A549 (cell line): ENCODE measurements at places on chromosomes 7 and 10.

GRCh38 chr10:47321521-47322195, 596 bp upstream of the GDF2 start:
- DNase-seq: no peak

- no peak for DNase-seq
These were observed 237.6 kb downstream of the KCNMA1 start for GRCh38 chr10:77400033-77400432.

DNA sequence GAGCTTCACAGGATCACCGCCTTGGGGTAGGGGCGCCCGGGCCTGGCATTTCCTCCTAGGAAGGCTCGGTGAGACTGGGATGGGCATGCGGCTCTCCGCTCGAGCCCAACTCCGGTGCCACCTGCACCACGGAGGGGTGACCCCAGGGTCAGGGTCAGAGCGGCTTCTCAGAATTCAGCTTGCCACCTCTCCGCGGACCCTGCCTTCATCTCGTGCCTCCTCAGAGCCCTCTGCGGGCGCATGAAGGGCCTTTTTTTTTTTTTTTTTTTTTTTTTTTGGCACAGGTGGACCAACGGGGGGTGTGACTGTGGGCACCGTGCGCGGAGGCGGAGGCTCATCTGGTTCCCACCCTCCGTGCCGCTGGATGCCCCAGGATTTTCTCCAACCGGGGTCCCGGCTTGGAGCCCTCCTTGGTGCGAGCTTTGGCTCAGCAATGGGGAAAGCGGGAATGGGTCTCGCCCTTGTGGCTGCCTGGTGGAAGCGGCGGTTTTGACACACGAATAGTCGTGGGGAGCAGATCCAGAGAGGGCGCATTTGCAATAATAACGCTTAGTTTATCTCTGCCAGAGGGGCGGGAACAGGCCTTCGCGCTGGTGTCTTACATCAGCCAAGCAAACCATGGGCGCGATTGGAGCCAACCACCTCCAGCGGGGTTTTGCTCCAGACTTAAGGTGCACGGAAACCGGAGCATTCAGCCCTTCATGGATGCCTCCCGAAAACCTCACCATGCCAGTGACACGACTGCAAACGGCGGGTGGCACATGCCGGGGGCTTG, 5.0 kb upstream of the TNRC18 start:
- no peak for DNase-seq

GRCh38 chr7:44971188-44971901, 7.5 kb downstream of the MYO1G start:
- no peak for DNase-seq

DNA sequence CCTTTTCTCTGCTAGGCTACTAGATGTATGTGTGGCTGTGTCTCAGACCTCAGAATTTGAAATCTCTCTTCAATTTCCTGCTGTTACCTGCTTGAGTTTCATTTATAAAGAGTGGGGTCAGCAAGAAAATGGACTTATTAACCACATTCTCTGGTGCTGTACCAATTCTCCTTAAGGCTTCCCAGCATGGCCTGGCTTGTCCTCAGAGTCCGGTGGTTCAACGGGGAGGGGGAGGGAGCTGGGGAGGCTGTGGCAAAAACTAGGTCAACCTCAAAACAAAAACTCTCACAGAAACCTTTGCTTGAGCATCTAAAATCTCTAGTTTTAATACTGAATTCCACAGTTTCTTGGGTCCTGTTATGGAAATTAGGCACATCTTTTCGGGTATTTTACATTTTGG, 389.1 kb upstream of the COBL start:
- no peak for DNase-seq
